Motor neuron (in vitro differentiated cells): ENCODE measurements at places on chromosomes 6 and 20. TPM values are rescaled to one million over a fixed set of nuclear protein-coding genes. Genes with fewer than 3 reads are reported as not detected.
A peak's percentile ranks its signal among the peaks of the same experiment; 100 is the strongest.

- no peak for ATAC-seq
These were observed 36.5 kb upstream of the CST7 start for GRCh38 chr20:24912397-24913075.

DNA sequence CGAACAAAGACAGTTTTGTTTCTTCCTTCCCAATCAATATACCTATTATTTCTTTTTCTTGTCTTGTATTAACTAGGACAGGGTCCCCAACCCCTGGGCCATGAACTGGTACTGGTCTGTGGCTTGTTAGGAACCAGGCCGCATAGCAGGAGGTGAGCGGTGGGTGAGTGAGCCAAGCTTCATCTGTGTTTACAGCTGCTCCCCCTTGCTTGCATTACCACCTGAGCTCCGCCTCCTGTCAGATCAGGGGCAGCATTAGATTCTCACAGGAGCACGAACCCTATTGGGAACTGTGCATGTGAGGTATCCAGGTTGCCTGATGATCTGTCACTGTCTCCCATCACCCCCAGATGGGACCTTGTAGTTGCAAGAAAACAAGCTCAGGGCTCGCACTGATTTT is 151.9 kb downstream of the CDKAL1 start:
- ATAC-seq = no peak

DNA sequence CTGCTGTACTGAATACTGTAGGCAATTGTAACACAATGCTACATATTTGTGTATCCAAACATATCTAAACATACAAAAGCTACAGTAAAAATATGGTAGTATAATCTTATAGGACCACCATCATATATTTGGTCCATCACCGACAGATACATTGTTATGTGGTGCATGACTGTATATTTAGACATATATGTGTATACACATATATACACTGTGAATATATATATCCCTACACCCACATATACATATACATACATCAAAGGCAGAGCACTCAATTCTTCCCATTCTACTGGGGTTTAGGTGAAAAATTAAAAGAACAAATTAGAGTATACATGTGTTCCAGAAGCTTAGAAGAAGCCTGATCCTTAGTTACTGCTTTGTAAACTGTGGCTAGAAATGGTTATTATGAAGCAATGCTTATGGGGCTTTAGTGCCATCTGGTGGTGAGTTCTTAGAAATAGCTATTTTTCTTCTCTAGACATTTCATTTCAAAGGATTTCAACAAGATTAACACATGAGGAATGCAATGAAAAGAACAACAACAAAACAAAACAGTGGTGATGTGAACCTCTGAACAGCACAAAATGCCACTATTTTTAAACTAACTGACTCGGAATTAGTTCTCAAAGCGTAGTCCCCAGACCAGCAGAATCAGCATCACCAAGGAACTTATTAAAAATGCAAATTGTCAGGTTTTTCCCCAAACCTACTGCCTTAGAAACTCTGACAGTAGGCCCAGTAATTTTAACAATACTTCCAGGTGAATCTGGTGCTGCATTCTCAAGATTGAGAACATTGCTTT is 38.0 kb downstream of the PKHD1 start:
- no peak for ATAC-seq

- no peak for ATAC-seq
These were observed 167.2 kb upstream of the THEMIS start for GRCh38 chr6:128068119-128068479.

DNA sequence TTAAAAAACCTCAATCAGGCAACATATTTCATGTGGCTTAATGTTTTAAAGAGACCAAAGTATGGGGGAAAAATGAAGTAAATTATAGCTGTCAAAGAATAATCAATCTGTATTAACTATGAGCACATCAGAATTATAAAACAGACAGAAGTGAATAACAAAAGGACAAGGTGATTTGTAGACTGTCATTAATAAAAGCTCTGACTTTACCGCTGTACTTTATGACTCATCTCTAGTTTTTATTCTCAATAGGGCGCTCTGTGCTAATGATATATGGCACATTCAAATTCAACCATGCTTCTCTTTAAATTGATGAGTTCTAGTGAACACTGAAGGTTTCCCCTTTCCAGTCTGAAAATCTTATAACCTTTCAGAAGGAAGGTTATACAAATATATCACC is 72.0 kb downstream of the PREP start:
- peak; percentile 75 for ATAC-seq

- ATAC-seq = no peak
These were observed 5.5 kb upstream of the MYLK4 start for GRCh38 chr6:2756241-2756640.

- no peak for ATAC-seq
These were observed 52.5 kb downstream of the RBL1 start for GRCh38 chr20:37042986-37043972.

DNA sequence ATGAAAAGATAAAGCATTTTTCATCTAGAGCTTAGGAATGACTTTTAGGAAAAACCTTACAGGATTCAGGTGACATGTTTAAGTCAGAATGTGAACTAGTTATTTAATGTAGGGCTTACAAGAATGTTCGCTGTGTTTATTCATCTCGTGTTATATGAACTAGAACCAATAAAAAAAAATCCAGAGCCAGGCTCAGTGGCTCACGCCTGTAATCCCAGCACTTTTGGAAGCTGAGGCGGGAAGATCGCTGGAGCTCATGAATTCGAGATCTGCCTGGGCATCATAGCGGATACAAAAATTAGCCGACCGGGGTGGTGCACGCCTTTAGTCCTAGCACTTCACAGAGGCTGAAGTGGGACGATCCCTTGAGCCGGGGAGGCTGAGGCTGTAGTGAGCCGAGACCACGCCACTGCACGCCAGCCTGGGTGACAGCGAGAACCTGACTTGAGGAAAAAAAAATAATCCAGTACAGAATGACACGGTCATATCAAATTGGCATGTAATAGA is 46.3 kb downstream of the OR2B2 start:
- ATAC-seq = peak; percentile 31

DNA sequence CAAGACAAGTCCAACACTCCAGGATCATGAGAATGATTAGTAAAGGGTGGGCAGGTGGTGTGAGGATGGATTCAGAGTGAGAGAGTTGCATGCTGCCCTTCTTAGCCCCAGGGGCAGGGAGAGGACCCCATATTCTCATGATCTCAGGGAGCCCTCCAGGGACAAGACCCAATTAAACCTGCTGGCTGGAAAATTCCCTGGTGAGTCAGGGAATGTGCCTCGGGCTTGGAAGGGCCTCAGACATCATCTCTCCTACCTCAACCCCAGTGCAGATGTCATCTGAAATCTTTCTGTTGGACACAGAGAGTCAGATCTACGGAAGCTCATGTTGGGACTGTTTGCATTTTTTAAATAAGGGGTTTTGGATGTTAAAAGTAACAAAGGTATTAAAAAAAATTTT is 9.2 kb upstream of the SIRPD start:
- ATAC-seq = no peak

GRCh38 chr6:154732538-154733182 is 556 bp upstream of the SCAF8 start:
- peak; percentile 1 for ATAC-seq

- ATAC-seq = no peak
These were observed 5.7 kb downstream of the COMMD7 start for GRCh38 chr20:32737371-32738223.

DNA sequence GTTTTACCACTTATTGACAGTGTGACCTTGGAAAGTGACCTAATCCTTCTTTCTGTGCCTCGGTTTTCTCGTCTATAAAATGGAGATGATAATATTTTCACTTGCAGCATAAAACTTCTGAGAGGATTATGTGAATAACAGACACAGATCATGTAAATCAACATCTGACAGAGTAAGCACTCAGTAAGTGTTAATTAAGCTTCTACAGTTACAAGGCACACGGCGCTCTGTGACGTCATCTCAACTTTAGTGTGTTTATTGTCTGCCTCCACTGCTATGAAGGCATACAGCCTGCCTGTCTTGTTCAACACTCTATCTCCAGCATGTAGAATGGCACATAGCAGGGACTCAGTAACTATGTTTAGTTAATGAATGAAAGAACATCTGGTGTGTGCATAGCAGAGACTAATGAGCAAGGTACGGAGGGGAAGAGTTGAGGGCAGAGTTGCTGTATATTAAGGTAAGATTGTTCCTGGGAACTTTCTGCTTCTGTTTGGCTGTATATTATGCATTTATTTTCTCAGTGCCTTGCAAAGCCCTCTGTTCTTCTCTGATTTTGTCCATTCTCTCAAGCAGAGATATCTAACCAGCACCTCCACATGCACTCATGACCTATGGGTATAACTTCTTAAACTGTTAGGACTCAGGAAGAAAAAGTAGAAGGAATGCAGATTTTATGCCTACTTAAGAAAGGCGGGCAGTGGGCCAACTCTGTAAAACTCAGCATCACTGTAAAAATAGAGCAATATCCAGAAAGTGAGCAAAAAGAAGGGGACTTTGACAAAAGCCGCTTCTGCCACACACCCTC is 66.4 kb upstream of the STMND1 start:
- no peak for ATAC-seq

DNA sequence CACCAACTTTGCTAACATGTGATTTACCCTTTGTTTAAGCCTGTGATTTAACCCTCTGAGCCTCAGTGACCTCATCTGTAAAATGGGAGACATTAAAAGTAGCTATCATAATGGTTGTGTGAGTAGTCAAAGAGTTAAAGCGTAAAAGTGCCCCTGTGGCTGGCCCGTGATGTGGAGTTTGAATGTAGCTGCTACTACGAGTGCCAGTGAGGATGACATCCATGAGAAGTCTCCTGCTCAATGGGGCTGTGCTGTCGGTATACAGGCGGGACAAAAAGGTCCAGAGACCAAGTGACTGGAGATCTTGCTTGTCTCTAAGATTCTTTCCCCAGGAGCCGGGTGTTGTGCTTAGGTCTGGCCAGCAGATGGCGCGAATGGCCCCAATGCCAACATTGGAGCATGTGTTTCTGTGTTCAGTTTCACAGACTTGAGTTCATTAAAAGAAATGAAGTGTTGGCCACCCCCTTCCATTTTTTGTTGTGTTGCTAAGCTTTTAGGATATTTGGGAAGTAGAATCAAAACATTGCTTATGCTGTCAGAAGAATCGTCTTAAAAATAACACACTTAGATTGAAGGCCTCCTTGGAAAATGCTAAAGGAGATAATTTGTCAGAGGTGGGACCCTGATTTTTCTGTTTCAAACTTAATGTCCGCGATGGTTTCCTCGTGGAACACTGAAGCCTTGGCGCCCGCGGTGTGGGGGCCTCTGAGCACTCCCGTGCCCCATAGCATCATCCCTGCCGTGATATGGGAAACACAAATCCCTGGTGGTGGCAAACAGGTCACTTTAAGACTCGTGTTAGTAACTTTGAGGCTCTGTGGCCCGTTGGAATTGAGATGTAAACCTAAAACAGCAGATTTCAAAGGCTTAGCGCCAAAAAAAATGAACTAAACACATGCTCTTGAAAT is 9.3 kb upstream of the RBM38 start:
- peak; percentile 41 for ATAC-seq

DNA sequence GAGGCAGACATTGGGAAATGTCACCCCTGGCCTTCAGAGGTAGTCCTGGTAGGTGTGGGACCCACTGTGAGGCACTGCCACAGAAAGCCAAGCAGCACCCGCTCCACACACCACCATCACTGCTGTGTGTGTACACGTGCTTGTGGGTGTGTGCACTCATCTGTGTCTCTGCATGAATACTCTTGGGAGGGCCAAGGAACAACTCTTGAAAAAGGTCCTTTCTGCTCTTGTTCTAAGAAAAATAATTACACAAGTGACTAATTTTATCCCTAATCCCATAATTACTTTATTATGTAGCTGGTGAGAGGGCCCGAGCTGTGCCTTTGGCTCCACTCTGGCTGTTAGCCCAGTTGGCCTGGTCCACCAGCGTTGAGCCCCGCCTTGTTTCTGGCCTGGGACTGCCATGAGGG is 21.7 kb upstream of the EPB41L1 start:
- peak; percentile 2 for ATAC-seq

DNA sequence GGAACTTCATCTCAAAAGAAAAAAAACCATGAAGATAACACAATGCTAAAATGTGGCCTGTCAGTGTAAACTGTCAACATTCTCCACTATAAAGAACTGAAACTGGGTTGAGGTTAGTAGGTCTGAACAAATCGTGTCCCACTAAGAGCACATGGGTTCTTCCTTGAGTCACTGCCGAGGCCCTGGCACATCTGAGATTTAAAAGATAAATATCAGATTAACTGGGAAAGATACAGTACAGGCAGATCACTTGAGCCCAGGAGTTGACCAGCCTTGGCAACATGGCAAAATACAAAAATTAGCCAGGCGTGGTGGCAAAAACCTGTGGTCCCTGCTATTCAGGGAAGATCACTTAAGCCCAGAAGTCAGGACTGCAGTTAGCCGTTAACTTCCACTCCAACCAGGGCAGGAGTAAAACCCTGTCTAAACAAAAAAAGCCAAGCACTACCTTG is 5.6 kb downstream of the EEF1A1 start:
- ATAC-seq = no peak

DNA sequence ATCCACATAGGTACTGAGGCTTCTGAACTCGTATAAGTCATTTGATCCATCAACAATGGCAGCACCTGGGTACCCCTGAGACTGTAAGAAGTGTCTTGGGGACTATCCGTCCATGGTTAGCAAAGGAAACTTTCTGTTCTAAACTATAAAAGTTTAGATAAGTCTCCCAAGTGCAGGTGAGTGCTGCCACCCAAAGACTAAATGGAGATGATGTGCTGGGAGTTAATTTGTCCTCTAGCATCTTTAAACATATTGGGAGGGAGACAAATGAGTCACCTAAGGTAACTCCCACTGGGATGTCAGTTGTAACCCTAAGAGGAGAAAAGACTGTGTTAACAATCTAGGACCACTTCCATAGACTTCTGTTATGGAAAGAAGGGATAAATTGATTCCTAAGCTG is 6.2 kb downstream of the BEND6 start:
- no peak for ATAC-seq

DNA sequence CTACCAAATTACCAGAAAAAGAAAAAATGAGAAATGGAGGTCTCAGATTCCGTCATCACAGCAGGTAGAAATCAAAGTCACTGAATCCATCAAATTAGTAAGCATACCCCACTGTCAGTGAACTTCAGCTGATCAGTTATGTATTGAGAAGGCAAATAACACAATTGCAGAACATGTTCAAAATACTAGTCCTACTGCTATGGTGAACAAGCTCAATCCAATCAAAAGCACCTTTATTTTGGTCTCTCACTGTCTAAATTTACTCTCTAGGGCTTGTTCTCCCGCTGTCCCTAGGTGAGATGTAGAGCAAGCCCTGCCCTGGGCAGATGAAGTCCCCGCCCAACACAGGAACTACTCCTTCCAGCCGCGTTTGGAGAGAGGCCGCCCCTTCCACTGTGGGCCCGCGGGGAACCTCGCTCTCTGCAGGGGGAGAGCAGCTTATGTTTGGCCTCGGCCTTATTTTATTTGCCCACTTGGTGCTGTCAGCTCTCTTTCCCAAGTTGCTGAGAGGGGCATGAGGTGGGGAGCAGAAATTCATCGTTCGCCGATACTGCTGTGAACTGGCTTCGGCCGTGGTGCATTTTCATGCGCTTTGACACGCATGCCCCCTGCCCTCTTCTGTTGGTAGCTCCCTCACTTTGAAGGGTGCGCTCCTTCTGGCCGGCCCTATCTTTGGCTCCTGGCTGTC is 14.3 kb upstream of the MAP1LC3A start:
- no peak for ATAC-seq

MYCT1 gene
- total RNA-seq = not detected in 2 replicates

MYO6 gene
- total RNA-seq = 26.2 and 27.9 TPM in 2 replicates

TMEM170B gene
- 0.92 and 1.0 TPM in 2 replicates for total RNA-seq

OSTM1 gene
- total RNA-seq = 58.6 and 76.8 TPM in 2 replicates

COL9A1 gene
- total RNA-seq = 0.71 and 1.3 TPM in 2 replicates

DNMT3B gene
- total RNA-seq = 6.2 and 6.3 TPM in 2 replicates

TPD52L1 gene
- 9.3 and 11.1 TPM in 2 replicates for total RNA-seq
